Skeletal muscle cell (primary cell): ENCODE measurements at places on chromosomes 2 and 18.

- DNase-seq: no peak
Observed at GRCh38 chr2:231009236-231009919, 13.5 kb downstream of the SPATA3 start.

DNA sequence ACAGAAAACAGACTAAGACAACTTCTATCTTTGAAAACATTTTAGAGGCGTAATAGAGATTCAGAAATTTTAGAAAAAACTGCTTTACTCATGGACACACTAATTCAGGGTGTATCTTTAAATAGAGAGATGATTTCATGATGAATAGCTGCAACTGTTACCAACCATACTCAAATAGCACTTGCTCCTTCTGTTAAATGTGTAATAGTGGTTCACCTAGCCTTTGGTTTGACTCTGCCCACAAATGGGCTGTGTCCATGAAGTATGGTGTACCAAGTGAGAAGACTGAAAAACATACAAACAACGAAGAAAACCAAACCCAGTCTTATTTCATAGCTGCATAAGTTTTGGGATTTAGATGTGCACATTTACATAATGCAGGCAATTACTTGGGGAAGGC is 610.6 kb downstream of the PLCL1 start:
- DNase-seq: no peak

GRCh38 chr18:34870555-34871310 is 160.6 kb downstream of the DTNA start:
- DNase-seq: no peak

DNA sequence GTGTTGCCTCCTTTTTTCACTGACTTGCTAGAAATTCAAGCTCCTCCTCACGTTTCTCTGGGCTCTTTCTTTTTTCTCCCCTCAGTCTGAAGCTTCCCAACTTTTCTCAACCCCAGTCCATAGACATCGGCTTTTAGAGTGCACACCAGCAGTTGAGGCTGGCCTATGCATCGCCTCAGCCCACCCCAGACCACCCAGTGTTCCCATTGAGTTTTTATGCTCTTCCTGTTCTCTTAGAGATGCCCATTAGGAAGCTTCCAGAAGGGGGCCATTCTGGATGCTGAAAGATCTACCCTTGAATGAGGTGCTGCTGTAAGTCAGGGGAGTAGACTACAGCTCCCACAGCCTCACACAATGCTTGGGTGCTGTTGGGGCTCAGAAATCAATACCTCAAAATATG is 12.0 kb upstream of the GYPC start:
- DNase-seq: no peak
